Stromal cell of bone marrow (primary cell): ENCODE measurements at places on chromosomes 7 and 10.

- no peak for DNase-seq
Measured at GRCh38 chr10:14485986-14486385, 155.3 kb upstream of the FRMD4A start.

DNA sequence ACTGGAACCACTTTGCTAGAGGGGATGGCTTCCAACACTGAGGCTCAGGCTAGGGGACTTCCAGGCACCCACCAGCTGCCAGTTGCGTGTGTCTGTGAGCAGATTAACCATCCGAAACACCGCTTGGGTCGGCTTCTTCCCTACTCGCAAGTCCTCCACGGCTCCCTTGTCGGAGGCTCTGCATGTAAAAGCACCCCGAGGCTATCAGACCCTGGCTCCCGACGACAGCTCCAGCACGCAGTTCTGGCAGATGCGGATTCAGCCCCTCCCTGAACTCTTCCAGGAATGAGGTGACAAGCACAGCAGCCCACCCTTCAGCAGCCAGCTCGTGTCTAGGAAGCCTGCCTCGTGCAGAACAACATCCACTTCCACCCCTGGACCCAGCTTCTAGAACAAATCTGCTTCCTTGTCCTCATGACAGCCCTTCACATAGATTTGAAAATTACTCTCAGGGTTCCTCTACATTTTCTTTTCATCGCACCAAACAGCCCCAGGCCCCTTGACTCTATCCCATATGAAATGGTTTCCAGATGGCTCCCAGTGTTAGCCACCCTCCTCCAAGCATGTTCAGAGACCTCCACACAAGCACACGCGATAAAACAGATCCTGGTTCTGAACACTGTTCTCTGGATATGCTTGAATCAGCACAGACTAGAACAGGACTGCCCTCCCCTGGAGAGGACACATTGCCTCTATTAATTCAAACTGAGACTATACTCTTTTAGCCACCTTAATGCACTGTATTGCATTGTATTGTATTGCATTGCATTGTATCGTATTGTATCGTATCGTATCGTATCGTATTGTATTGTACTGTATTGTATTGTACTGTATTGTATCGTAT is 44.6 kb downstream of the SLIT1 start:
- no peak for DNase-seq

GRCh38 chr7:128447941-128448564 is 7.6 kb upstream of the HILPDA start:
- DNase-seq: no peak

GRCh38 chr7:128792471-128793180 is 858 bp downstream of the CCDC136 start:
- no peak for DNase-seq

DNA sequence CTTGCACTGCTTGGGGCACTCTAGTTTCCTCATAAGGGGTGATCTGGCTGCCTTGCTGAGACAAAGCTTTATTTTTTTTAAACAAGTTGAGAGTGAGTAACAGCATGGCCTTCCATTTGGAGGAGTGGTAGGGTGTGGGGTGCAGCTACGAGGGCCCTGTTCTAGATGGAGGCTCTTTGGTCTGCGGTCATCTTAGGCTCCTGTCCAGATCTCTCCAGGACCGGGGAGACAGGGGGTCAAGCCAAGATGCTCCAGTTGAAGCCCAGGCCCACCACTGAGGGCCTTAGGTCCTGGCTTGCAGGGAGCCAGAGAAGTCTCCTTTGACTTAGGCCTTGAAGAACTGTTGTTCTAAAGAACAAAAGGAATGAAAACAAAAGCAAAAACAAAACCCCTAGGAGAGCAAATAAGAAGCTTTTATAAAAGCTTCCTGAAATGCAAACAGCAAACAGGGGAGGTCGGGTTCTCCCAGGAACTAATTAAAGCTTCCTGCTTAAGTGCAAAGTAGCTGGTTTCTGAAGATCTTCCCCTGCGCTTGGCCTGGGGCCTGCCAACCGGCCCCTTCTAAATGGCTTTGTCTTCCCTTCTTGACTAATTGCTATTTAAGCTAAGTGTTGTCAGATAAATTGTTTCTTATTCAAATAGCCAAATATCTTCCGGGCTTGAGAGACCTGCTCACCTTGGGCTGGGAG is 259.2 kb downstream of the GLRX3 start:
- no peak for DNase-seq

GRCh38 chr7:51467384-51468017 is 150.9 kb upstream of the COBL start:
- no peak for DNase-seq

GRCh38 chr7:2114052-2114451 is 118.7 kb downstream of the MAD1L1 start:
- DNase-seq: peak; percentile 33

DNA sequence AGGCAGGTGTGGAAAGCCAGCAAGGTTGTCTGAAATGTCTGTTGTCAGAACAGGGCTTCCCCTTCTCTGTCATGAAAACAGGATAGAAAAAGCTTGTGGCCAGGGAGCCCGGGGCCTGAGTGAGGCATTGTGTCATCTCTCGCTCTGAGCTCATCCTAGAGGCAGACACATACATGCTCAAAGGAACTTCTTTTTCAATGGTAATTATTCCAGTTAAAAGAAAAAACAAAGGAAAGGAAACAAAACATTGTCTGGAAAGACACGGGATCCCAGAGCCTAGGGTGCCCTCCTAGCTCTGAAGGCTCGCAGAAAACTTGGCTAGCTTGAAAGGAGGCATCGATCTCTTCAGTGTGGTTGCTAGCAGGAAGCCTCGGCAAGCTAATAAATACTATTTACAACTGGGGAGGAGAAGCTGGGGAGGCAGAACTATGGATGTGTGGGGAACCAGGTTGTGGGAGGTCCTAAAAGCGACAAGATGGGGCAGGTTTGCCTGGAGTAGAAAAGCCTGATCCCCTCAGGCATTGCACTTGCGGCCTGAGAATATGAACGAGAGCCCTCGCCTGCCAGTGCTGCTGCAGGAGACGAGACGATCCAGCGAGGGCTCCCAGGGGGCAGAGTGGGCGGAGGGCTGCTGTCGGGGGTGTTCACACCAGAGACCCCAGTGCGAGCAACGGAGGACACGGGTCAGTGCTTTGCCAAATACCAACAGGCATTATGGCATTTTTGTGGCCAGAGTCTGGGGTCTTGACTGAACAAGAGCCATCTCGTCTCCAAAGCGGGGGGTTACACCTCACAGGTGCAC is 32.8 kb upstream of the DGKI start:
- peak; percentile 54 for DNase-seq

DNA sequence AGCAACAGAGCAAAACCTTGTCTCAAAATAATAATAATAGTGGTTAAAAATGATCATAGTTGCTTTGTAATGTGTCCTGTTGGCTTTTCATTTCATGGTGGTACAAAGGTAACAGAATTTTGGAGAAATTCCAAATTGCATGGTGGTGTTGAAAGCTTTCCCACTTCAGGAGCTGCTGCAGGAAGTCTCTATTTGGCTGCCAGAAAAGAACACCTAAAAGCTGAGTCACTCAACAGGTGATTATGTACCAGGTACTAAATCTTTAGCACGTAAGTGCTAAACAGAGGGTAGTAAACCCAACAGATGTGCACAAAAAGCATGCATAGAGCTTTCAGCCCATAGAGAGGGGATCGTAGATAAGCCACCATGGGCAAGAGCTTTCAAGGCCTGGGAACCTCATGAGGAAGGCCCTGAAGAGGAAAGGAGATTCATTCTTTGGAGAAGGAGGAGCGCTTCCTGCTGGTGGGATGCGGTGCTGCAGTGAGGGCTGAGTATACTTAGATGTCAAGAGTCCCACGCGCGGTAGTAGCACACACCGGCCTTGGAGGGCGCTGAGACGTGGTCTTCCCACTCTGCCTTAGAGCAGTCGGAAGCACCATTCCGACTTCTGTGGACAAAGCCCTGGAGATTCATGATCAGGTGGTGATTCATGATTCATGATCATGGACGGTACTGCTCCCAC is 118.7 kb downstream of the RALA start:
- DNase-seq: no peak

- no peak for DNase-seq
Measured at GRCh38 chr7:66460921-66461361, 167.7 kb upstream of the KCTD7 start.

- peak; percentile 89 for DNase-seq
Measured at GRCh38 chr10:88989824-88990383, 694 bp upstream of the FAS start.

GRCh38 chr10:49649936-49650723 is 29.3 kb upstream of the C10orf53 start:
- no peak for DNase-seq

- DNase-seq: no peak
Measured at GRCh38 chr10:114982989-114983388, 45.0 kb downstream of the TRUB1 start.

- no peak for DNase-seq
Measured at GRCh38 chr7:129649128-129649690, 37.7 kb downstream of the NRF1 start.

DNA sequence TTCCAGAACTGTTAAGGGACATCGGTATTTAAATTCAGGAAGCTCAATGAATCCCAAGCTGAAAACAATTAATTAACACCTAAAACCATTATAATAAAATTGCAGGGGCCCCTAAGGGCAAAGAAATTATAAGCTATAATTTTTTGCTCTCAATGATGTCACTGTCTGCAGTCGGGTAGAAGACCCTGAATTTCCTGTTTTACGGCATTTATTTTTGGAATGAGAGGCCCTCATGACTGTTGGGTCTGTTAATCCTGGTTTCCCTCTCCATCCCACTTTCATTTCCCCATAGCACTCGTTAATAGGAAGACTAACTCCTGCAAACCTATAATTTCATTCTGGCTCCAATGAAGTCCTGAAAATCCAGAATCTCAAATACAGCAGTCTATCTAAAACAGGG is 25.8 kb upstream of the GPR37 start:
- DNase-seq: no peak

- no peak for DNase-seq
Measured at GRCh38 chr7:151228024-151228866, 1.2 kb upstream of the ABCF2 start.

GRCh38 chr10:73999703-74000102 is 1.8 kb downstream of the VCL start:
- no peak for DNase-seq

GRCh38 chr7:2255145-2256139 is 13.4 kb downstream of the NUDT1 start:
- no peak for DNase-seq

GRCh38 chr10:101441541-101442455 is 87.8 kb downstream of the BTRC start:
- DNase-seq: peak; percentile 33

- DNase-seq: no peak
Measured at GRCh38 chr7:44258865-44259546, 58.2 kb downstream of the YKT6 start.

GRCh38 chr7:136868496-136869000 is at the start of gene CHRM2:
TSS of gene CHRM2 (plus strand) at chr7:136868652. CDS start at chr7:137014866, 146,214 bp downstream.
- no peak for DNase-seq

DNA sequence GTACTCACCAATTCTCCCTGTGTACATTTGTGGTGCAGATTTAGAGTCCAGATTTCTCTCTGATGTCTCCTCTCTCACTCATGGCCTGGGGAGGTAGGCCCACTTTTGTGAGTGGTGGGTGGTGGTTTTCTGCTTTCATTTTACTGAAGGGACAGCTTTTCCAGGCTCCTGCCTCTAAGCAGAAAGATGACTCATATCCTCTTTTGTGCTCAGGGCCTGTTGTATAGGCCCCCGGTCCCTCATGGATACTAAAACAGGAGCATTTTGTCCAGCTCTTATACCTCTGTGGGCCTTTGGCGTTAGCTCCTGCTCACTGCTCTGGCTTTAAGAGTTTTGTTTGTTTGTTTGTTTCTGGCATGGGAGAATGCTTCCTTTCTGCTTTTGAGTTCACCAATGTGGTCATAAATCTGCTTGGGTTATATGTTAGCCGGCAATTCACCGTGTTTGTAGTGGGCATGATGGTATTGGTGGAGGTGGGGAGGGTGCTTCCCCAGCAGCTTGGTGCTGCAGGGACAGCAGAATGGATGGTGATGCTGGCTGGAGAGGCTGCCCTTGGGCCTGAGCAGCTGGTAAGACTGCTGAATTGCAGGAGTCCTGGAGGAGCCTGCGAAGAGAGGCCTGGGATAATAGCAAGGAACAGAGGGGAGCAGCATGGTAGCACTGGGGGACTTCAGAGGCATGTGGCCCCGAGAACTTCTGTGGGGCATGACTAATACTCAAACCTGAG is 468.7 kb downstream of the RPS24 start:
- no peak for DNase-seq
